ENCODE measurements at places on chromosomes 16 and 17.

DNA sequence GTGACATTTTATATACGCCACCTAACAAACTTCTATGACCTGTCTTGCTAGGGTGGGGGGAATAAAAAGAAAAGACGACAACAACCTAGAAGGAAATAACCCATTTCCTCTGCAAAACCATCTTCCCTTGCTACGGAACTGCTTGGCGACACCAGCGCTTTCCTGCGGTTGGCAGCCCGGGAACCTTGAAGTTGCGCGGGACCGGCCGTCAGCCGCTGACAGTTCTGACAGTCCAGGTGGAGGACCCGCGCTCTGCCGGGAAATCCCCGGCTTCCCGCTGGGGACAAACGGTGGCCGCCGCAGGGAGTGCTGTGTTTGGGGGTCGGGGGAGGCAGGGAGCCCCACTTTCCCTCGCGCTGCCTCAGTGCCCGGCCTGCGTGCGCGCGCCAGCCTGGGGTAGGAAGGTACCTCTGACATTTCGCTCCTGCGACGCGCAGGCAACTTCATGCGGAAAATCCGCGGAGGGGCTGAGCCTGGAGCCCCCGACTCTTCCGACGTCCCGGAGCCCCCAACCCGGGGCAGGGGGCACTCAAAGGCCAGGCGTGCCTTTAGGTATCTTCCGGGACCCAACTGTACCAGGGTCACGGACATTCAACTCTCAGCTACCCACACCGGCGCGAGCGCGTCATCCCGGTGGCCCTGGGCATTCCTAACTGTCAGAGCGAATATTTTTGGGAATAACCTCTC is 516 bp downstream of the SLC16A6 start:
- no peak for DNase-seq

- DNase-seq, result no peak
Observed at GRCh38 chr17:32664936-32665583, 178.3 kb downstream of the CDK5R1 start.

GRCh38 chr17:59001158-59001814 is 105.4 kb downstream of the TRIM37 start:
- peak; percentile 78 for DNase-seq

DNA sequence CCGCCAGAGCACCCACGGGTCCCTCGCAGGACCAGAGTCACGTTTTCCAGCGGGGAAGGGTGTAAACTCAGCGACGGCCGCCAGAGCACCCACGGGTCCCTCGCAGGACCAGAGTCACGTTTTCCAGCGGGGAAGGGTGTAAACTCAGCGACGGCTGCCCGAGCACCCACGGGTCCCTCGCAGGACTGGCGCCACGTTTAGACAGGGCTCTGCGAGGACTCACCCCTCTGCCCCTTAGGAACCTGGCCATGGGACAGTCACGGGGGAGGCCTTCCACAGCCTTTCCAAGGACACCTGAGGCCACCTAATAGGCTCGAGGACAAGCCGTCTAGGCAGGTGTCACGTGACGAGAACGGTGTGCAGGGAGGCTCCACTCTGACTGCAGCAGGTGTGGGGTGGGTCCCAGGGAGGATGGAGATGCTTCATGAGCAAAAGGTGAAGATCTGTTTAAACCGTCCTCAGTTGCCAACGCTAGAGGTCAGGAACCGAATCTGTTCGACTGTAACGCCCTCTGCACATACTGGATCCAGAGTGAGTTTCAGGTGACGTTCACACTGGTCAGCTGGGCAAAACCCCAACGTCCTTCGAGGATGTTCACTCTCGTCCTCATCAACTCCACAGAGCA is 48.0 kb upstream of the METRNL start:
- no peak for DNase-seq

GRCh38 chr17:61970030-61970429 is 42.2 kb upstream of the INTS2 start:
- DNase-seq, result peak; percentile 45

DNA sequence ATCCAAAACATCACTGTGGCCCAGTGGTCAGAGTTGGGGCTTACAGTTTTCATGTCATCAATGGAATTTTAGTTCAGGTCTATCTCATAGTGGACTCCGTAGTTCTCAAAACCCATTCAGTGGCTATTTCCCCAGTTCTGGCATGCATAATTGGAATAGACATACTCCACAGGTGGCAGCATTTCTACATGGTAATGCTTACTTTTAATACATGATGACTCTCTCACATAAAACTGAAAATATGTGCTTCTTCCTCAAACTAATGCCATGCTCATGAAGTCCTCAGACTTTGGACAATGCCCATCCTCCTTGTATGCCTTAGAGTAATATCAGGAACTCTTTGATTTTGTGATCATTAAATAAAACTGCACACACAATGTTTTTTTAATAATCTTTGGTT is 857.4 kb upstream of the GOT2 start:
- no peak for DNase-seq

DNA sequence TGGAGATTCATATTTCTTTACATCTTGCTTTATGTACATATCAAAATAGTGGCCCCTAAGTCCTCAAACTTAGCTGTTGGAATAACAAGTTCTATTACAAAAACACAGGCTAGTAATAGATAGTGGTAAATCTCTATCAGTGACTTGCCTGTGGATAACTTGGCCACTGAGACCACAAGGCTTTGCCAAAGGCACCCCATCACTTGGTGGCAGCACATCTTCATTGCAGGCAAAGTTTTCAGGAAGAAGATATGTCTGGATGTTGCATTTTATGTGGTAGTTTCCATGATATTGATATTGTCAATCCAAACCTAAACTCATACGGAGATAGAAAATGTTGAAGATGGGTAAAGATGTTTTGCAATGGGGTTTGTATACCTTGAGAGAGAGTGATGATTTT is 58.5 kb downstream of the KNOP1 start:
- no peak for DNase-seq

DNA sequence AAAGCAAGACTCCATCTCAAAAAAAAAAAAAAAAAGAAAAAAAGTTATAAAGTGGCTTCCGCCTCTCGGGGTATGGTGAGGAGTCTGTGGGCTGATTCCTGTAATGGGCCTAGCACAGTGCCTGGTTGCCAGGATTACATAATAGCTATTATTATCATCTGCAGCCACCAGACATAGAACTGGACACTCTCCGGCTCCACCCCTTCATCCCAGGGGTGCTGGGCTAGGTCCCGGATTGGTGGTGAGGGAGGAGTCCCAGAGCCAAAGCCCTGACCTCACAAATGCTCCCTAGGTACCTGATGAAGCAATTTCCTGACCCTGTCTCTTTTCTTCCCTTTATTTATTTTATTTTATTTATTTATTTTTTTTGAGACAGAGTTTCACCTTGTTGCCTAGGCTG is 11.6 kb upstream of the ADGRG1 start:
- DNase-seq, result no peak

GRCh38 chr16:50173316-50173715 is 20.2 kb downstream of the TENT4B start:
- DNase-seq, result no peak

DNA sequence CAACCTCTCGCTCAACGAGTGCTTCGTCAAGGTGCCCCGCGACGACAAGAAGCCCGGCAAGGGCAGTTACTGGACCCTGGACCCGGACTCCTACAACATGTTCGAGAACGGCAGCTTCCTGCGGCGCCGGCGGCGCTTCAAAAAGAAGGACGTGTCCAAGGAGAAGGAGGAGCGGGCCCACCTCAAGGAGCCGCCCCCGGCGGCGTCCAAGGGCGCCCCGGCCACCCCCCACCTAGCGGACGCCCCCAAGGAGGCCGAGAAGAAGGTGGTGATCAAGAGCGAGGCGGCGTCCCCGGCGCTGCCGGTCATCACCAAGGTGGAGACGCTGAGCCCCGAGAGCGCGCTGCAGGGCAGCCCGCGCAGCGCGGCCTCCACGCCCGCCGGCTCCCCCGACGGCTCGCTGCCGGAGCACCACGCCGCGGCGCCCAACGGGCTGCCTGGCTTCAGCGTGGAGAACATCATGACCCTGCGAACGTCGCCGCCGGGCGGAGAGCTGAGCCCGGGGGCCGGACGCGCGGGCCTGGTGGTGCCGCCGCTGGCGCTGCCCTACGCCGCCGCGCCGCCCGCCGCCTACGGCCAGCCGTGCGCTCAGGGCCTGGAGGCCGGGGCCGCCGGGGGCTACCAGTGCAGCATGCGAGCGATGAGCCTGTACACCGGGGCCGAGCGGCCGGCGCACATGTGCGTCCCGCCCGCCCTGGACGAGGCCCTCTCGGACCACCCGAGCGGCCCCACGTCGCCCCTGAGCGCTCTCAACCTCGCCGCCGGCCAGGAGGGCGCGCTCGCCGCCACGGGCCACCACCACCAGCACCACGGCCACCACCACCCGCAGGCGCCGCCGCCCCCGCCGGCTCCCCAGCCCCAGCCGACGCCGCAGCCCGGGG is 1.3 kb downstream of the FOXC2 start:
- DNase-seq, result no peak

DNA sequence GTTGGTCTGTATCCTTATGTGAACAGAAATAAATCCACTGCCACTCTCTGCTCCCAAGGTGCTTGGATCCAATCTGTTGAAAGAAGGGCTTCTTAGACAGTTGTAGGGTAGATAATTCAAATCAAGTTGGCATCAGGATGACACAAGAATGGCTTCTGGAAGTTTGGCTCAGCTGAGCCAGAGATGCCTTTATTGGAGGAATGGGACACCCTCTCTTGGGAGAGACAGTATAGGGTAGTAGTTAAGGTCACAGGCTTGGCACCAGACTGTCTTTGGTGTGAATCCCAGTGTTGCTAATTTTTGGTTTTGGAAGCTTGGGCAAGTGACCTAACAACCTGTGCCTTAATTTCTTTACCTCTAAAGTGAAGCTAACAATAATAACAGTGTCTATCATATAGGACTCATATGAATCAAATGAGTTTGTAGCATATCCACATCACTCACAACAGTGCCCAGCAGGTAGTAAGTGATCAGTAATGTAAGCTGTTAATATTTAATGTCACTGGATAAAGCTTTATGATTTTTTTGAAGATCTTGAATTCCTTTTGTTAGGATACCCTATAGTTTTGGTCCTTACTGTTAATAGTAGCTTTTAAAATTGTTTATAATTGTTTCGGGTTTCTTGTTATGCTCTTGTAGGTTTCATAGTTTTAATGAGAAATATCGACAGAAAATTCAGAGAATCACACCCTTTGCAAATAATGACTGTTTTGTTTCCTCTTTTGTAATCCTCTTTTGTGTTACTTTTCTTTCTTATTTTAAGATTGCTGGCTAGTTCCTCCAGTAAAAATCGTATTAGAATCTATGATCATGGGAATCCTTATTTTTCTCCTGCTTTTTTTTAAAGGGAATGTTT is 19.1 kb downstream of the ZNRF1 start:
- DNase-seq, result no peak

DNA sequence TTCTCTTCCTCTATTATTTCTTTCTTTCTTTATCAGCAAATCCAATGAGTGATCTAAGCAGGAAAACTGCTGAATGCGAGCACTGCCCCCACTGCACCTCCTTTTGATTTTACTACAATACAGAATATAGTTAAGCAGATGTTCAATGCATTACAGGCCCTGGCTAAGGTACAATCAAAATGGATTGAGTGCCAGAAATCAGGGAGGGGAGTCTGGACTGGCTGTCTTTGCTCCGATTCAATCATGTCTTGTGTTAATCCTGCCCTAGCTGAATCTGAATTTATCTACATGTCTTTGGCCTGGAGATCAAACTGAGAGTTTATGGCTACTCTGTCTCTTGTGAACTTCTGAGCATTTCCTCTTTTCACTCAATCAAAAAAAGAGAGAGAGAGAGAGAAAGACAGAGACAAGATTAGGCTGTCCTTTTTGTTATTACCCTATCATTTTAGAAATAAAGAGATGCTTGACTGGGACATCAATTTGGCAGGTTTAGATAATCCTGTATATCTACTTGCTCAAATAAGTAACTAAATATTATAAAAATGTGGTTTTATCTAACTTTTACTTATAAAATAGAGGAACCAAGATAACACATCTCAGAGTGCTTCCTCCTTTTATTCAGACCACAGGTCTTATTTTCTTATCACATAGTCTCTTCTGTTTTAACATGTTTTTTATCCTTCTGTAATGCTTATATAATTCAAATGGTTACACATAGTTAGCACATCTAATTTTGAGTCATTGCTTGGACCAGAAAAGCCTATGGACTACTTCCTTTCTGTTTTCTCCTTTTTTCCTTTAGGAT is 656.2 kb downstream of the KCNJ2 start:
- DNase-seq, result no peak

DNA sequence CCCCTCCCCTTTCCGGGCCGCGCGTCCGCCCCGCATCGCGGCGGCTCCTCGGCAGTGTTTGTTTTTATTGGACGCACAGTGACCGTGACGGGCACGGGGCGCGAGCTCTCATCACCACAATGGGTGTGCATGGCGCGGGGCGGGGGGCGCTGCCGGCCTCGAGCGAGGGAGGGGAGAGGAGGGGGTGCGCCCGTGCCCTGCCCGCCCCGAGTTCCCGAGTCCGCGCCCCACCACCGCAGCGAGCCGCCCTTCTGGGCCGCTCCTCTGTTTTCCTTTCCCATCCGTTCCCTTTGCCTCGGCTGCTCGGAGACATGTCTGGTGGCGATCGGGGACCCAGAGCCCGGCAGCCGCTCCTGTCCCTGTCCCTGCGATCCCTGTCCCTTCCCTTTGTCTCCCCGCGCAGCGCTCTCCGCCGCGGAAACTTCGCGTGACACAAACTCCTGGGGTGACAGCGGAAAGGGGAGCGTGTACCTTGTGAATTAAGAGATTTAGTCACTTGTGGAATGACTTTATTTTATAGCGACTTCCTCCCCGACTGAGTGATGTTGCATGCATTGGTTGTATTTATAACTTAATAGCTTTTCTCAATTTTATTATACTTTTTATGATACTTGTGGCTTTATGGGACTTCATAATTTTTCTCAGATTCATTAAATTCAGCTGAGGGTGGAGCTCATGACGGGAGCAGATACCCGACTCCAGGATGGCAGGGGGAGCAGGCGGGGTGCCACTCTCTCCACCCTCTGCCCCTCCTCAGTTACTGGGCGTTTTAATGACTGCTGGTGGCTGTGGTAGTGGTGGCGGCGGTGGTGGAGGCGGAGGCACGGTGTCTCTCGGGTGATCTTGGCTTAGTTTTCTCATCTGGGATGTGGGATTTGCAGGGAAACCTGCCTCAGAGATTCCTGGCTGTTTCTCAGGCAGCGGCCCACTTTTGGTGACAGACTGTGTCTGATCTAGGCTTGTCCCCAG is 40.8 kb downstream of the MRM1 start:
- no peak for DNase-seq

GRCh38 chr17:29155227-29155965 is 24.8 kb downstream of the MYO18A start:
- no peak for DNase-seq

DNA sequence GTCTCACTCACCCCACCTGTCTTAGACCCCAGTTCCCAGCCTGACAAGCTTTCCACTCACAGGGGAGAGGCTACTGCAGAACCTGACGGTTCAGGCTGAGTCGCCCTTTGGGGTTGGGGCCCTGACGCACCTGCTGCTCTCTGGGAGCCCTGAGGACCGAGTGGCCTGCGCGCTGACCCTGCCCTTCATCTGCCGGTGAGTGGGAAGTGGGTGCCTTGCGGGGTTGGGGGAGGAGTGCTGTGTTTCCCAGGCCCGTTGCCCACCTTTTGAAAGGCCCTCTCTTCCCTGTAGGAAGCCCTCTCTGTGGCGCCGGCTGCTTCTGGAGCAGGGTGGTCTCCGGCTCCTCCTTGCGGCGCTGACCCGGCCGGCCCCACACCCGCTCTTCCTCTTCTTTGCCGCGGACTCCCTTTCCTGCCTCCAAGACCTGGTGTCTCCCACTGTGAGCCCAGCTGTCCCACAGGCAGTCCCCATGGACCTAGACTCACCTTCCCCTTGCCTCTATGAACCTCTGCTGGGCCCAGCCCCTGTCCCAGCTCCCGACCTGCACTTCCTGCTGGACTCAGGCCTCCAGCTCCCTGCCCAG is 6.1 kb upstream of the TGFB1I1 start:
- DNase-seq, result no peak

All from SIG-M5 (cell line).